Muscle of leg (tissue), 16 donors: ENCODE measurements at places on chromosomes 7 and 10. TPM values are rescaled to one million over a fixed set of nuclear protein-coding genes. Genes with fewer than 3 reads are reported as not detected.

MRLN gene
- 254 TPM for total RNA-seq

DNA sequence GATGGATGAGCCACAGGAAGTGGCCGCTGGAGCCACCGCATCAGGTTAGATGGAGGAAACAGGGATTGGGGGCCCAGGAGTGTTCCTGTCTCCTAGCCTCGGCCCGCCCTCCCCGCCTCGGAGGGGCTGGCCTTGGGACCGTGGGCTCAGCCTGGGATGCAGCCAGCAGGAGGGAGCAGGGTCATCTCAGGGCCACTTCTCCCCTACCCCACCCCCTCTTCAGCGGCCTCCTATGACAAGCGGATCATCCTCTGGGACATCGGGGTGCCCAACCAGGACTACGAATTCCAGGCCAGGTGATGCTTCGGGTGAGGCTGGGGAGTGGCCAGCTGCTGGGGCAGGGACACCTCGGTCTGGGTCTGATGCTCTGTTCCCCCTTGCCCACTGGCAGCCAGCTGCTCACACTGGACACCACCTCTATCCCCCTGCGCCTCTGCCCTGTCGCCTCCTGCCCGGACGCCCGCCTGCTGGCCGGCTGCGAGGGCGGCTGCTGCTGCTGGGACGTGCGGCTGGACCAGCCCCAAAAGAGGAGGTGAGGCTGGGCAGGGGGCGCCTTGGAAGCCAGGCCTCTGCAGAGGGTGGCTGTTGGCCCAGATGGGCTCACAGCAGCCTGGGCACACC, 4.7 kb downstream of the LRWD1 start:
- H3K27ac ChIP-seq: no peak overlapping the region
- no peak for DNase-seq
- peaks cover 46% of the 10 kb centered on the region for H3K36me3 ChIP-seq
- no peak overlapping the region for H3K4me3 ChIP-seq

CLCN1 gene
- total RNA-seq: 1.1 TPM

GRCh38 chr10:59098387-59098786, 78.1 kb upstream of the PHYHIPL start:
- DNase-seq: peak; percentile 82
- H3K36me3 ChIP-seq: no peaks in the 10 kb centered on the region
- no peaks in the 10 kb centered on the region for H3K27me3 ChIP-seq
- H3K4me1 ChIP-seq: peaks cover 4% of the 10 kb centered on the region

- peaks cover 6% of the 10 kb centered on the region for H3K4me1 ChIP-seq
- H3K27me3 ChIP-seq: peaks cover 4% of the 10 kb centered on the region
- no peaks in the 10 kb centered on the region for H3K36me3 ChIP-seq
Observed at GRCh38 chr10:27720529-27720928, 25.1 kb downstream of the MKX start.

VWDE gene
- 1.6 TPM for total RNA-seq

DNA sequence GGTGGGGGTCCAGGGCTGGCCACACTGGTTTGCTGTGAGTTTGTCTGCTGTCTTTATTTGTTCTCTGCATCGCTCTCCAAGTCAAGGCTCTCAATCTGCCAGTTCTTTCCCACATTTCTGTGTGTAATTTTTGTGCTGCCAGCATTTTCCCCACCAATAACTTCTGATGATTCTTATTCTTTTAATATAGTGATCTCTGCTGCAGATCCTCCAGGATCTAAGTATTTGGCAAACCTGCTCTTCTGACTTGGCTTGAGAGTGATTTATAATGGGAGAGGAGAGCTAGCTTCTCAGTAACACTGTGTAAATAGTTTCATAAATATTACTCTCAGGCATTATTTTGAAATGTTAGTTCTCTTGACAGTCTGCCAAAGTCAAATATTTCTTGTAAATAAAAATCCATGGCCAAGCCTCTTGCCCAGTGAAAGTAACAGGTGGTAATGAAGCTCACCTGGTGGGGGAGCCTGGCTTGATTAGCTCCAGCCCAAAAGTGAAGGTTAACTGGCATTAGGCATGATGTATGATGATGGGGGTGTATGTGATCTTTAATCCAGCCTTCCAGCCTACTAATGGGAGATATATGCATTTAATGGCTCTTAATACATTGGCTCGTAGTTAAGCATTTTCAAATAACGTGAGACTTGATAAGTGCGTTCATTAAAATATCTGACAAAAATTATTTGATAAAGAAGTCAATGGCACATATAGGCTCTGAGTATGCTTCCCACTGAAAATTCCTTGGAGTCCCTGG, 1055.9 kb downstream of the KCNMA1 start:
- peak; percentile 60 for DNase-seq
- no peak overlapping the region for H3K27ac ChIP-seq
- H3K36me3 ChIP-seq: no peaks in the 10 kb centered on the region
- no peak overlapping the region for H3K4me3 ChIP-seq
- peaks cover 2% of the 10 kb centered on the region for H3K4me1 ChIP-seq
